ENCODE measurements at places on chromosomes 7 and 10.

GRCh38 chr10:1210667-1211066, 154.5 kb downstream of the WDR37 start:
- no peak for DNase-seq

- DNase-seq: no peak
Measured at GRCh38 chr7:25897261-25897782, 254.7 kb upstream of the NFE2L3 start.

DNA sequence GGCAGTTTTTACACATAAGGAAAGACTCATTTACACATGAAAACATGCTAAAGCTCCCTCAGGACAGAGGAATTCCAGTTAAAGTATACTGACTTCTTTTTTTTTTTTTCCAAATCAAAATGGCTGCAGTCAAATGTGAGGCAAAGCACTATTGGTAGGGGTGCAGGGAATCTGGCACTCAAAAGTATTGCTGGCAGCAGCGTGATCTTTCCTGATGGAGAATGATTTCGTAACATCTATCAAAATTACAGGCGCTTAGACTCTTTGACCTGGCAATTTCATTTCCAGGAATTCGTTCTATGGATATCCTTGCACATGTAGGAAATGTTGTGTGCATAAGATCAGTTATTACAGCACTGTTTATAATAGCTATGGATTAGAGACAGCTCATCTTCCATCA, 65.7 kb downstream of the VSTM4 start:
- DNase-seq: no peak

GRCh38 chr10:32123021-32123420, 66.8 kb upstream of the KIF5B start:
- DNase-seq: no peak

DNA sequence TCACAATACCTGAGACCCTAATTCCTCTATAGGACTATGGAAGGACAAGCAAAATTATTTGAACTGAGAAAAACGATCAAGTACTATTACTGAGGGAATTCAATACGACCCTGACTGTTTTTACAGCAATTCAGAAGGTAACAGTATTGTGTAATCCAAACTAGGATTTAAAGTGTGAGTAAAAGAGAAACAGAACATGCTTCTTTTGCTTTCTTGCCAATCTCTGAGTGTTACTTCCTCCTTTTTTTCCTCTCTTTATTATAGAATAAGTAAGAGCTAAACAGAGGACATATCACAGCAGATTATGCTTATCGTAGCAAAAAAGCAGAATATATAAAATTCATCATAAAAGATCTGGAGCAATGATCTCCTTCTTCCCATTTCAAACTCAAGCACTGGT, 292.1 kb downstream of the THSD7A start:
- no peak for DNase-seq

DNA sequence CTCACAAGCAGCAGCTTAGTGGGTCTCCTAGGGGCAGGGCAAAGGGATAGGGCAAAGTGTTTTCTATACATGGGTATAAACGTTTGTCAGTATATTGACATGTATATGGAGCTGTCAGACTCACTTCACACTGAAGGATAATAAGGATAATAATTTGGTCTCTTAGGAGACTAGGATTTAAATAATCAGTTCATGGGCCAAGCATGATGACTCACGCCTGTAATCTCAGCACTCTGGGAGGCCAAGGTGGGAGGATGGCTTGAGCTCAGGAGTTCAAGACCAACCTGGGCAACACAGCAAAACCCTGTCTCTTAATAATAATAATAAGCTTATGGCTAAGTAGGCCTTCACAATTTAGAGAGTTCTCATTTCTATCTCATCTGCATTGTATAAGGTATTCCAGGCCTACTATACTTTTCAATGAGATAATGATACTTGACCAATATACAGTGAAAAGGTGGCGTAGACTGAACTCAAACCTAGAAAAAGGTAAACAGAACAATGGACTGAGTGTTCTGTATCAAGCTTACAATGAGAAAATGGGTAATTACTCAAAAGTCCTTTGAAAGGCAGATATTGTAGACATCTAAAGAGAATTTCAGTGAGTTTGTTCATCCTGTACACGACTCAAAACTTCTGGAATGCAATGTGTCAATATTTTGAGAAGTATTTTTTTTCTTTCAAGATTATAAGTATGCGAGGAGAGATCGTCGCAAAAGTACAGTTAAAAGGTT, 7.0 kb downstream of the GSAP start:
- DNase-seq: no peak

- DNase-seq: no peak
Measured at GRCh38 chr7:41882745-41883420, 180.0 kb upstream of the INHBA start.

GRCh38 chr7:37494926-37495325, 46.3 kb upstream of the ELMO1 start:
- no peak for DNase-seq

DNA sequence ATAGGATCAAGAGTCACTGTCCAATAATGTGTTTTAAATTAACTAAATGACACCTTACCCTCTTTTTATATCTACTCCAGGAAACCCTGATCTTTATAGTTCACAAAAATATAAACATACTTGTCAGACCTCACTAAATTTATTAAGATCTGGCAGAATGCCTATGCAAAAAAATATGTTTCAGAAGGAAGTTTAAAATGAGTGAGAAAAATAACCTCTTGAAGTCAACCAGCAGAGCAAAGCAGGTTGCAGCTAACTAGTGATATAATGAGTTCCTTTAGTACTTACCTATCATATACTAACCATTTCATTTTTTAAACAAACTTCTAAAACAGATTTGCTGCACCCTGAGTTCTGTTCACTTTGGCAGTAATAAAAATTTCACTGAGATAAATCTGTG, 14.0 kb upstream of the HGF start:
- no peak for DNase-seq

- DNase-seq: no peak
Measured at GRCh38 chr7:125563964-125564529, 634.4 kb upstream of the POT1 start.

- DNase-seq: no peak
Measured at GRCh38 chr10:124725171-124725631, 19.0 kb downstream of the FAM53B start.

DNA sequence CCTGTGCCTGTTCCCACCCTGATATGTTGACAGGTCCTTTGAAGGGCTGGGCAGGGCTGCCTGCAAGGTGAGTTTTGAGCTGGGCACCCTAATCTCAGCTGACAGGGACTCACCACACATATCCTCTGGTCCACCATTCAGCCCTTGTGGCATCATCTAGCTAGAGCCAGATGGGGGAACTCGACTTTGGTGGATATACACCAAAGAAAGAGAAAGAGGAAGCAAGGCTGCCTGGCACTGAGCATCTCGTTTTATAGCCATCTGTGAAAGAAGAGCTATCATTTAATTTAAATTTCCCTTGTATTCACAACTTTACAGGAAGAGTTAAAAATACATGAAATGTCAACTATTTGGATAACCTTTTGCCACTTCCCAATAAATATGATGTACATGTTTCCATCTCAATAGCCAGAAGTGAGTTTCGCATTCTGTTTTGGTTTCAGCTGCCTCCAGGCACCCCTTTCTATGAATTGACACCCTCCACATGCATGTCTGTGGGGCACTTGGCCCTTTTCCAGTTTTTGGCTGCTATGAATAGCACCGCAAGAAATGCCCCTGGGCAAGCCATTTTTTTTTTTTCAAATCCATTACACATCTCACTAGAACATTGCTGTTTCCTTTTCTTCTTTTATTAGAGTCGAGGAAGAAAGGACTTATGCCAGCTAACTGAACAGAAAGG, 22.9 kb upstream of the GRB10 start:
- DNase-seq: no peak

DNA sequence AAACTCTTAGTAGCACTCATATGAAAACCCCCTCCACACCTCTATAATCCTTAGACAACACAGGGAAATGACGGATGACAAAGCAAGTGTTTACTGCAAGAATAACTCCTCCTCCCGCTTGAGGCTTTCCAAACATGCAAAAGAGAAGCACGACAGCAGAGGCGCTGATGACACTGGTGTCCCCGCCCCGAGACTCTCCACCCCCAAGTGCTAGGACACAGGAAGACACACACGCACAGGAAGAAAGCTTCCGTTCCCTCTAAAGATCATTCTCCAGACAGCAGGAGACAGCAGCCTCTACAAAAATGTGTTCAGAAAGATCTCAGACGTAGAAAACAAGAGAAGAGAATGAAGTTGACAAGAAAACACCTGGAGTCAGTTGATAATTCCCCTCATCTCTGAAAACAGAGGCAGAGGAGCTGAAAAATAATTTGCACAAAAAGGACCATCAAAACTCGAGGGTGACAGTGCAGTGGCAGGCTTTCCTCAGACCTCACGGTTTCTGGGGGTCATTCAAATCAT, 90.2 kb downstream of the DLG5 start:
- peak; percentile 71 for DNase-seq

GRCh38 chr10:69892816-69893215, 91.1 kb downstream of the COL13A1 start:
- DNase-seq: no peak

- DNase-seq: peak; percentile 17
Measured at GRCh38 chr7:148906707-148907498, 22.8 kb upstream of the EZH2 start.

GRCh38 chr7:24781106-24781505, 23.8 kb upstream of the GSDME start:
- DNase-seq: no peak

- no peak for DNase-seq
Measured at GRCh38 chr10:75654171-75654771, 222.8 kb downstream of the LRMDA start.

DNA sequence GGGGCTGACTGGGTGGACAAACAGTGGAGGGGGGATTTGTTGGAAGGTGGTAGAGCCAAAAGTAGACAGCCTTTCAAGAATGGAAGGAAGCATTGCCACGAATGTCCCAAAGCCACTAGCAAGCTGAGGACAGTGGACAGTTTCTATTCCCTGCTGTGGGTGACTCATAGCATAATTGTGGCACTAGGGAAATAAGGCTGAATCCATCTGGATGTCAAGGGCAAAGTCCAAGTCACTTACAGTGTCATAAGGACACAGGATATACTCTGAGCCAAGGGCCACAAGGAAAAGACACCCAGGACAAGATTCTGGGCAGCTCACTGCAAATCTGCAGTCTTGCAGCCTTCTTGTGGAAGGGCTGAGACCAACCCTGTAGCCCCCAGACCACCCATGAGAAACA, 79.7 kb downstream of the FRMPD2 start:
- no peak for DNase-seq

GRCh38 chr7:115101199-115101598, 179.3 kb downstream of the MDFIC start:
- DNase-seq: no peak

DNA sequence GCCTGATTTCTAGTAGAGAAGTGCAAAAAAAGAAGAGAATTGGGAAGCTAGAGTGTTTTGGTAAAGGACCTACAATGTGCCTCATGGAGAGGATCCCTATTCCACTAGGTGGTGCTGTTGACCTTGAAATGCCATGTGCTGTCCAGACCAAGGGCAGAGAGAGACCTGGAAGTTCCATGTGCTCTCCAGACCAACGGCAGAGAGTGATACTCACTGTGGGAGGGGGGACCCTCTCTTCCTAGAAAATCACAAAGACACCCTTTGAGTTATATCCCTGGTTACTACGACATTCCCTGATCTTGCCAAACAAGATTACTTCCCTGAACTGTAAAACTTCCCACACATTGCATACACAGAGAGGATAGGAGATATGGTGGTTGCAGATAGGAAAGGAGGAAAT, 212.7 kb upstream of the ZNF804B start:
- no peak for DNase-seq

GRCh38 chr7:44065431-44066110, at the start of gene PGAM2:
PGAM2 (minus strand) TSS chr7:44065567; CDS start chr7:44065529, 38 bp downstream.
- DNase-seq: peak; percentile 71

GRCh38 chr10:70602665-70603448, at the start of gene PRF1:
PRF1 (minus strand) TSS chr10:70602741; CDS start chr10:70600902, 1,839 bp downstream.
- DNase-seq: peak; percentile 90

- no peak for DNase-seq
Measured at GRCh38 chr7:111954474-111955381, 251.5 kb downstream of the DOCK4 start.

DNA sequence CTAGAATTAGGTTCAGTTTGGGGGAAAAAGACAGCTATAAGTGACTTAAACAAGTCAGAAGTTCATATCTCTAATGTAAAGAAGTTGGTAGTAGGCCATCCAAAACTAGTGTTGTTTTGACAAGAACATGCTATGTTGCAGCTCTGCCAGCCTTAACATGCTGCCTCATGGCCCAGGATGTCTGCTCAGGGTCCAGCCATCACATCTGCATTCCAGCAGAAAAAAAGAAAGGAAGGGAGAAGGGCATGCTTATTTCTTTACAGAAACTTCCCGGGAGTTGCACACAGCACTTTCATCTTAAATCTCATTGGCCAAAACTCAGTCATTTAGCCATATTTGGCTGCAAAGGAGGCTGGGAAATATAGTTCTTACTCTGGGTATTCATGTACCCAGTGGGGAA, 400.4 kb upstream of the PODXL start:
- DNase-seq: no peak

GRCh38 chr7:98771941-98772603, 97.7 kb downstream of the TMEM130 start:
- no peak for DNase-seq

- DNase-seq: no peak
Measured at GRCh38 chr7:27774717-27775328, 34.9 kb downstream of the TAX1BP1 start.

GRCh38 chr7:36653663-36654355, 70.5 kb downstream of the AOAH start:
- DNase-seq: no peak

- peak; percentile 92 for DNase-seq
Measured at GRCh38 chr7:25093268-25093826, 31.7 kb downstream of the CYCS start.

DNA sequence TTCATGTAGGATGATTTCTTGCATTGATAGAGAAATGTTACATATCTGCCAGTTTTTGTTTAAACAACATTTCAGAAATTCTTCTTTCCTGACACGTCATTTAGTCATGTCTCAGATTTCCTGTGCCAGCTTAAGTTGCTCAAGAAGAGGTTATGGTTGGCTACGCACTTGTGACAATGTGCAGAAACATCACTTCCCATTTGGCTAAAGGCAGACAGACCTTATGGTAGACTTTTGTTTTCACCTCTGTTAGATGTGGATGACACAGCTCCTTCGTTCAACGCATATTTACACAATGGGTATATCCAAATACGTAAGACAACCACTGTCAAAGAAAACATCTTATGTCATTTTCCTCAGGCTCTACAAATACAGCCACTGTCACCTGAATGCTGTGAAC, 125.8 kb downstream of the DOCK4 start:
- DNase-seq: no peak

DNA sequence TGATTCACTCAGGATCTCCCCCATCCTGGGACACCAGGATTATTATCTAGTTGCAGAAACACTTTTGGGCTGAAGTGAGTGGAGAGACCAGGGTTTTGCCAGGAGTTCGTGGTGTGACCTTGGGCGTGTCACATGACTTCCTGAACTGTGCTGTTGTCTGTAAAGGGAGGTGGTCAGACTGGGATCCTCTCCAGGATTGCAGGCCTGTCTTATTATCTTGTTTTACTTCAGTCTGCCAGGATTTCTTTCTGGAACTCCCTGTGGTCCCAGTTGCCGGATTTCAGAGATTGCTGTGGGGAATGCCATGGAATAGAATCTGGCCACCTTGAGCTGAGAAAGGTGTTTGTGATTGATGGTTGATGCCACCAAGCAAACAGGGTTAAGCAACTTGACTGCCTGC, 35.8 kb downstream of the CRCP start:
- DNase-seq: no peak
